ENCODE measurements at places on chromosomes 6 and 20.

GRCh38 chr6:14306151-14306906 is 188.8 kb downstream of the CD83 start:
- DNase-seq, result no peak

DNA sequence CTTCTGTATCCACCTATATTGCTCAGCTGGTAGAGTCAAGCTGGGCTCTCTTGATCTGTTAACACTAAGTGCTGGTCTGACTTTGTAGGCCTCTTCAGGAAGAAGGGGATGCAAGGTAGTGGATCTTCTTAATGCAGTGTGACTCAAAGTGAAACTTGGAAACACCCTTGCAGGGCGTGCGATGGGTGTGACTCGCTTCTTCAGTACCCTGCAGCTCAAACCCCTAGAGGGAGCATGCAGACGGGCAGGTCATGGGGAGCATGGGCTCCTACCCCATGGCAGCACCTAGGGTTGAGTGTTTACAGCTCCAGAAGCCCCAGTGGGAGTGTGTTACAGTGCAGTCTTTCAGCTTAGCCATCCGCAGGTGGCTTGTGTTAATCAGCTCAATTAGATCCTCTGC is 757 bp upstream of the SAMD3 start:
- DNase-seq, result peak; percentile 41

DNA sequence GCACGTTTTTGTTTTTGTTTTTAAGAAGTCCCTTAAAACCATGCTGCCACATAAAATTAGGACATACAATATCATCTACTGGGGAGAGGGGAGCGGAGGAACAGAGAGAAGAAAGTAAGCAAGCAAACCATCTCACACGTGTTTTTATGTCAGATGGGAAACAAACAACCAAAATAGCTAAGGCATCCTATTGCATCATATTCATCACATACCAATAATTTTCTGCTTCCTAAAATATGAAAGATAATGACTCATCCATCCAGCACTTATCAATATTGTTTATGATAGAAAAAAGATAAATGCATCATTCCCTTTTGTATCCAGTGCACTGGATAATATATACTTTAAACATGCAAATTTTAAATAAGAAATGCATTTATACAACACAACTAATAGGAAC is 329.6 kb downstream of the RNGTT start:
- DNase-seq, result no peak

- peak; percentile 59 for DNase-seq
These were observed 222.4 kb upstream of the JARID2 start for GRCh38 chr6:15023448-15023847.

DNA sequence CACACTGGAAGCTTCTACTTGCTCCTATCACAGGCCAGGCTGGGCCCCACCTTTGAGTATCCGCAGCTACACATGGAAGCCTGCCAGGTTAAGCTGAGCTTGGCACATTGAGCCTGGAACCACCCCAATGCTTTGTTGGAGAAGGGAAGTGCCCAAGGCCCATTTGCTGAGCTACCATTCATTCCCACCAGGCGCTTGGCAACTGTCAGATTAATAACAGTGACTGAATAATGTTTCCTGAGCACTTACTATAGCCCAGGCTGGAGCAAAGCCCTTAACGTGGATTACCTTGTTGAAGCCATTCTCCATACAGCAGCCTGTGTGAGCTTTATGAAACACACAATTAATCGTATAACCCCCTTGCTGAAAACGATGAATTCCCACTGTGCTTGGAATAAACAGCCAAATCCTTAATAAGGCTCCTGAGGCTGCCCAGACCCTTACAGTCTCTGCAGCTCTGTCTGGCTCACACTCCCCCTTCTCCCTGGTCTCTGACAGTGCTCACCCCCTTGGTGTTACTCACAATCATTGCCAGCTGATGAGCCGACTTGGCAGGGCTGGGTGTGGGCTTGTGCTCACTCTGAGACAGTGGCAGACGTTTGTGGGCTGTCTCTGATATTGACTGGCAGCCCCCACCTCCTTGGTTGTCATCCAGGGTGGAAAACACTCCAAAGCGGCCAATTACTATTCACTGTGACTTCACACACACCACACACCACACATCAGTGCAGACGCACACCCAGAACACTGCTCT is 357.1 kb downstream of the MAFB start:
- no peak for DNase-seq

GRCh38 chr6:169577974-169578373 is 123.9 kb downstream of the WDR27 start:
- DNase-seq, result no peak

DNA sequence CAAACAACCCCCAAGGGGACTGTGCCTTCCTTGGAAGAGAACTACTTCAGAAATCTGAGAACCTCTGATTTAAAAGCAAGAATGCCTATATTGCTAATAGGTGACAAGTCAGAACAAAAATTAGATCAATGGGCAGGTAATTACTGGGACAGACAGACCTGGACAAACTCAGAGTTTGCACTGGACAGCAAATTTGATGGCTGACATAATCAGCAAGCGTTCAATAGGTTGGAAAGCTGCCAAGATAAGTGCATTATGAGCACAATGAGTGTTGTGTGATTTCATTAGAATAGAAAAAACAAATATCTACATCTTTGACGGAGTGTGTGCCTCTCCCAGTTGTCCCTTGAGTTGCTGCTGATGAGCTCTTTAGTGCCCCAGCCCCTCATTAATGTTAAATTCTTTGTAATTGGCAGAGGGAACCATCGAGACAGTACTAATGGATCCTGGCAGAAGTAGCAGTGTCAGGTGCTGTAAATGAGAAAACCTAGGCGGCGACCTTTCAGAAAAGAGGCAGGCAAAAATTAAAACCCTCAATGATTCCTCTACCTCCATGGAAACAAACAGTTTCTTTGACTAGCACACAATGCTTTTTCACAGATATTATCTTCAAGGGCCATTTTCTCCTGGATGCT is 116.5 kb upstream of the COL21A1 start:
- no peak for DNase-seq

DNA sequence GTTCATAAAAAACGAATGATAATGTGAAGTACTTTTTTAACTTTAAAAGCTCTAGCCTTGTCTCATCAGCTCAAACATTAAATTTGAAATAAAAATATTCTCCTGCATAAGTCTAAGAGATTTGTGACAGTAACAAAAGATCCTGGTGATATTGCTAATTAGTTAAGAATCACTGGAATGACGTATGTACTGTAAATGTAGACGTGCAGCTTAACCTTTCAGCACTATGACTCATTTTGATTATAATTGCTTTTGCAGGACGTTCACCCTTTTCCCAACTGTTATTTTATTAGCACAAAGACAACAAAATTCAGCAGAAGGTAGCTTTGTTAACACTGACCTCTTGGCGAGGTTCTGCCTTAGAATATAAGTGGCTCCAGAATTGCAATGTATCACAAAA is 68.6 kb downstream of the TENT5A start:
- DNase-seq, result no peak

DNA sequence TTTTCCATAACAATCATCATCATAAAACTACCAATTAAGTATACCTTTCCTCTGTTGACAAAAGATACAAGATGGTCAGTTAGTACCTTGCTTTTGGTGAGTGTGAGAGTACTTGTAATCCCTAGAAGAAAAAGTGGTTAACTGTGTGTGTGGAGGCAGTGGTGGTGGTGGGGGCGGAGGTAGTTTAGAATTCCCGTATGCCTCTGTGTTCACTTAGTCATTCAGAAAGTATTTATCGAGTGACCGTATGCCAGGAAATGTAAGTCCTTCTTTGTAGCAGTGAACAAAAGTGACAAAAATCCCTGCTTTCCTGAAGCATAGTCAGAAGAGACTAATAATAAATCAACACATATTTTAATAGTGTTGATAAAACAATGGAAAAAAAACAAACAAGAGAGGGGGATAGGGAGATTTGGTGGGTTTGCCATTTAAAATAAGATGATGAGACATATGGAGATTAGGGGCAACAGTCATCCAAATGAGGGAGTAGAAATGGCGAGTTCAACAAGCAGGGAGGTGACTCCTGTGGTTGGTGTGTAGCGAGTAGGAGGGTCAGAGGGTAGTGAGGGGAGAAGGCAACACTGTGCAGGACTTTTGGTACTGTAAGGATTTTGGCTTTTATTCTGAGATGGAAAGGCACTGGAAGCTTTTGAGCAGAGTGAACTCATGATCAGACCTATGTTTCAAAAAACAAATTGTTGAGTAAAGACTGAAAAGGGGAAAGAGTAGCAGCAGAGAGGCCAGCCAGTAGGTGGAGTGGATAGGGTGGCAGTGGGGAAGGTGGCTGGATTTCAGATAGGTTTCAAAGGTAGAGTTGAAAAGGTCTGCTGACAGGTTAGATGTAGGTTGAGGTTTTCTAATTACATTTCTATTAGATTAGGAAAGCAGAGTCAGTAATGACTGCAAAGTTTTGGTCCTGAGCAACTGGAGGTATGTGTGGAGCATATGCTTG is 40.3 kb upstream of the SIM1 start:
- no peak for DNase-seq

DNA sequence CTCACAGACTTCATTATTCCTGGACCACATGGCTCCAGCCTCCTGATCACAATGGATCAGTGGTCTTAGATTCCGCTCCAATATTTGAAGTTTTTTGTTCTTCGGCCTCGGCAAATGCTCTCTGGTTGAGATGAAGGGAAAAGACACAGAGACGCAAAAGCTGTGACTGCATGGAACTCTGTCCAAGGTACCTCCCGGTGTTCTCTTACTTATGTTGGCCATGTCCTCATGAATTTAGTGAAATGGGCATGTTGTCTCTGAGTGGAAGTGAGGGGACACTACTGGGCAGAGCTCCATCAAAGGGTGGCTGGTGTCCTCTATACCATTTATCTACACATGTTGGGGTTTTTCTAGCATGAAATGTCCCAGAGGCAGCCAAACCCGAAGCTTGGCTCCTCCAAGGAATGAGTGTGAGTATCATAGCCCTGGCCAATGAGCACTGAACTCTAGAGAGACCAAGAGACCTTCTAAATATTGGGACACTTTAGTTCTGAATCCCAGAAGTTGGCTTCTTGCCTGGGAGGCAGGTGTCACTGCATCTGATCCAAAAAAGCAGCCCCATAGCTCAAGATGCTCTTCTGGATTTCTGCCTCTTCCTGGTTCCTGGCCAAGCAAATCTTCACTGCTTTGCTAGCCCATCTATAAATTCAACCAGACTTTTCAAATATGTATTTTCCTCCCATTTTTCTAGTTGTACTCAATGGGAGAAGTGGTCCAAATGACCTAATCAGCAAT is 34.1 kb downstream of the HLA-G start:
- no peak for DNase-seq

GRCh38 chr6:130829333-130829910 is 2.2 kb downstream of the SMLR1 start:
- no peak for DNase-seq

- DNase-seq, result no peak
These were observed 4.6 kb upstream of the SOX18 start for GRCh38 chr20:64053841-64054661.

- no peak for DNase-seq
These were observed 522.5 kb downstream of the CD83 start for GRCh38 chr6:14639983-14640599.

DNA sequence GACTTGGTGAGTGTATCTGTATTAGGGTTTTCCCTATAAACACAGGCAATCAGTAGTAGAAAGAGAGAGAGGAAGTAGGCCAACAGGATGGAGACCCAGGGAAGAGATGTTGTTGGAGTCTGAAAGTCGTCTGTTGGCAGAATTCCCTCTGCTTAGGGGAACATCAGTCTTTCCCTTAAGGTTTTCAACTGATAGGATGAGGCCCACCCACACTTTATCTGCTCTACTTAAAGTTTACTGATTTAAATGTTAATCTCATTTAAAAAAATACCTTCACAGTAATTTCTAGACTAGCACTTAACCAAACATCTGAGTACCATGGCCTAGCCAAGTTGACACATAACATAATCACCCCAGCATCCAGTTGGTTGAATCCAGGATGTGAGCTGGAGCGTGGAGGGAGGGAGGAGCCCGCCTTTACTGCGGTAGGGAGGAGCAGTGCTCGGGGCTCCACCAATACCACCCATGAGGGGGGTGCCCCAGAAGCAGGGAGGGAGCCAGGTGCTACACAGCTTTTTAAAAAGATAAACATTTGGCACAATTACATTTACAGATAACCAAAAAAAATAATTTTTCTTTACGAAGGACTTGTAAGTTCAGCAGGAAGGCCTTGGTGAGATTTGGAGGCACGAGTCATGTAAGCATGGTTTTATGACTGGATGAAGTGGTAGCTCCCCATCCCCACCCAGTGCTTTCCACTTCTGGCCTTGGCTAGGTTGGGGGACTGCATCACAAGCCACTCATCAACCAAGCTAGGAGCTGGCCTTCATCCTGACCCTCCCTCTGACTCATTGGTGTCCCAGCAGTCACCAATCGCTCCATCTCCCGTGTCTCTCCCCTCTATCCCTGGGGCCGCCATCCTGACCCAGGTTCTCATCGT is 18.4 kb upstream of the SNX9 start:
- no peak for DNase-seq

- no peak for DNase-seq
These were observed 137.4 kb upstream of the CDH4 start for GRCh38 chr20:61114493-61115175.

- DNase-seq, result no peak
These were observed 60.3 kb downstream of the TSHZ2 start for GRCh38 chr20:53032478-53032932.

DNA sequence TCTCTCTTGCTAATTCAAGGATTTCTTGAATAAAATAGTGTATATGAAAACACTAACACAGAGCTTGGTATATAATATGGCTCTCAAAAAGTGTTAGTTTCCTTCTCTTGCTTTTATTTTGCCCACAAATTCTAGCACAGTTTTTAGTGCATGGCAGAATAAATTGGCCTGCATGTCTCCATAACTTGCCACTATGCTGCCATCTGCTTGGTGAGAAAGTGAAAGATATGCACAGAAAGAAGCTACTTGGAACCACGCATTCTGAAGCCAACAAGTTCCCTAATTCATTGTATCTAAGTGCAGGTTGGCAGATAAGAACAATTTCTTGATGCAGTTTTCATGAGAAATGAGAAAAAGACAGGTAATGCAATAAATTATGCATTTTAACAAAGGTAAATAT is 101.2 kb downstream of the EPHA7 start:
- no peak for DNase-seq
